Skeletal muscle cell (primary cell): ENCODE measurements at places on chromosomes 2 and 18.

- no peak for DNase-seq
These were observed 269.4 kb upstream of the LRATD1 start for GRCh38 chr2:14363137-14363536.

- DNase-seq = no peak
These were observed 78.0 kb downstream of the NDUFA10 start for GRCh38 chr2:239946864-239947728.

- DNase-seq = no peak
These were observed 2.3 kb upstream of the TMEM150A start for GRCh38 chr2:85604568-85605339.

DNA sequence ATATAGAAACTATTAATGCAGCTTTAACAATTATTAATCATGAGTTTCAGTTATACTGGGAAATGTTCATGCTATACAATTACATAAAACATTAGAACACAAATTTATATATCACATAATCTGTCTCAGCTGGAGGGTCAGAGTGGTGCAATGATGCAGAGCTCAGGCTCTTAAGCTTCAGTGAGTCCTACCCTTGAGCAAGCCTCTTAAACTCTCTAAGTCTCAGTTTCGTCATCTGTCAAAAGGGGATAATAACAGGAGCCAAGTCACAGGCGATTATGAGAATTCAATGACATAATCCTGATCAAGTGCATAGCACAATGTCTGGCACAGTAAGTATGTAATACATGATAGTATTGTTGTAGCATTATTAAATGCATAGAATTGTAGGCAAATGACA is 46.0 kb downstream of the LAMA1 start:
- DNase-seq = no peak

DNA sequence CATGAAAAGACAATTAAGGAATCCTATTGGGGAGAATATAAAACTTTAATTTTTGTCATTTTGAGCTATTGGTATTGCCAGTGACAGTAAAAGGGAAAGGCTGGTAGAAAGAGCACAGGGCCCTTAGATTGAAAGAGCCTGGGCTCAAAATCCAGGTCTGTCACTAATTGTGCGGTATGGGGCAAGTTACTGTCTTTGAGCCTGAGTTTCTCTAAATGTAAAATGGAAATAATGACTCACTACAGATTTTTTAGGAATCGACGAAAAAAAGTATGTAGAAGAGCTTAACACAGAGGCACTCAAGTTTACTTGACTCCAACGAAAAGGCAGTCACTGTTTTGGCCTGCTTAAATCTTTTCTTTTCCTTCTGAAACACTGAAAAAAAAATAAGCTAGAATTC is 7.0 kb downstream of the NDUFV2 start:
- DNase-seq = no peak

GRCh38 chr2:189118386-189118785 is 61.2 kb downstream of the COL5A2 start:
- no peak for DNase-seq

DNA sequence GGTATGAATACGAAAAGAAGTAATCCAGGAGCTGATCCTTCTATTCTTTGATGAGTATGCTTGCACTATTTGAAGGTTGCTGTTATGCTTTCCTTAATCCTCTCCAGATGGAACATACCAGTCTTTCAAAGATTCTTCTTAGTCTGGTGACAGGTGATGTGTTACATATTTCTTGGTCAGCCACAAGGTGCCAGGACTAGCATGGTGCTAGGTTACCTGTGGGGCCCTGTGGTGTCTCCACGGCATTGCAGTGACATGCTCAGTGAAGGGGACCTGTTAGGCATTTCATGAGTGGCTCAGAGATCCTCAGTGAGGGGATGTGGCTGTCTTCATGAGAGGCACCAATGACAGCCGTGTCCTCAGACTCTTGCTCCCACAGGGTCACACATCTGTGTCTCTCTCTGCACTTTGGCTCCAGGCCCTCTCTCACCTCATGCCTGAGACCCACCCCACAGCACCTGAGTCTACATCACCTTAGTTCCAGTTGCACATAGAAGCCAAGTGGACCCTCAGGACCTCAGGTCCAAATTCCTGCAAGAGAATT is 13.1 kb upstream of the RAB31 start:
- no peak for DNase-seq

DNA sequence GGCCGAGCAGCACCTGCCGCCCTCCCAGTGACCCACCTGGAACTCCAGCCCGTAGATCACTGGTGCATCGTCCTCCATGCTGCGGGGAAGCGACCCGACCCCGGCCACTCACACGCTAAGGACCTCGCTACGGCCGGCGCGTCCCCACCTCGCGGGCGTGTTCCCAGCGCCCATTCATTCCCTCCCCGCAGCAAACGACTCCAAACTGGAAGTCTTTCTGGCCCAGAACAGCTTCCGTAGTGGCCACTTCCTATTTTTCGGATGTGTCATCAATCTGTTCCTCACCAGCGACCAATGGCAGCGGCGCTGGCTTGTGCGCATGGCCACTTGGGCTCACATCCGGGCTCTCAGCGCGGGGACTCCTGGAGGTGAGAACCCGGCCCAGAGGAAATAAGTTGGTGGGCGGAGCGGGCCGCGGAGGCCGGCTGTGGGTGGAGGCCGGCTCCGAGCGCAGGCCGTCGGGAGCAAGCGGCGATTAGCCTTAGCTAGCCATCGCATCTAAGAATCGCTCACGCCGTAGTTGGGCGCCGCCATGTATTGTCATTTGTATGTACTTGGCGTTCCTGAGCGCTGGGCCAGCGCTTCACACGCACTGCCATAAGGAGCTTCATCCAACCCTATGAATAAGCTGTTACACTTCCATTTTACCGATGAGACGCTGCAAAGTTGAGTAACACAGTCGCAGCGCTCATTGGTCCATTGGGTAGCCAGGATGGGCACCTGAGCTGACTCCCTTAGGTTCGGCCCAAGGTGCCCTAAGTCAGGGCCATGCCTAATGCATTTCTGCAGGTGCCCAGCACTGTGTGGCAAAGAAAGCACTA is at the start of gene EIPR1:
Gene EIPR1, minus strand, starts transcription at position 207 of the 821 bp plus-strand sequence. Its CDS starts 129 bp downstream, at position 78.
- DNase-seq = peak; percentile 95

GRCh38 chr2:143946436-143947391 is 573.2 kb downstream of the ZEB2 start:
- DNase-seq = no peak
